ENCODE measurements at places on chromosomes 2 and 18.

DNA sequence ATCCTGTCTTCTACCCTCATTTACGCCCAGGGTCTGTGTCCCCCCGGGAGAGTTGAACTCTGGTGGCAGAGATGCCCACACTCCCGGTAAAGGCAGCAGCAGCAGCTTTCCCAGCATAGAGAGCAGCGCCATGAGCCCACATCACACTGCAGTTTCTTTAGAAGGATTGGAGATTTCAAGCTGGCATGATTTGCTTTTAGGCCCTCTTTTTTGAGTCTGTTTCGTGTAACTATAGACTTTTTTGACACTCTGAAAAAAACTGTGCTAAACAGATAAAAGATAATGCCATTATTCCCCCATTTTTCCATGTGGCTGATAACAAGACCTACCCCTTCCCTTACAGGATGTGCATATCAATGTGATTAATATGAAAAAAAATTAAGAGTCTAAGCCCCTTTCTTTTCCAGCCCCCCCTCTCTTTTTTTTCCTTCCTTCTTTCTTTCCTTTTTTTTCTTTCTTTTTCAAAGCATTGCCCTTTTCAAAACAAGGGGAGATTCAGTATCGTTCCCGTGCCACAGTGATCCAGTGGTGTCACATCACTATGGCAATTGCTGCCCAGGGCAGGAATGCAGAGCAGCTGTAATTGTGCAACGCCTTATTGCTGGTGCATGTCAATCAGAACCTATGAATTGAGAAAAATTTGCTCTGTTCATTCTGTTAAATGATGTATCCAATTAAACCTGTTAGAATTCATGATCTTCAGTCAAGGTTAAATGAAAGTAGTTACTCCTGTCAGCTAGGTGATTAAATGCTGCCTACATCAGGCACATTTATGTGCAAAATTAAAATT lies 104.5 kb downstream of the CDCA7 start:
- no peak overlapping the region for H3K27ac ChIP-seq
- no peak for DNase-seq
- H3K36me3 ChIP-seq, result no peaks in the 10 kb centered on the region

- DNase-seq, result no peak
- no peaks in the 10 kb centered on the region for H3K27me3 ChIP-seq
- no peaks in the 10 kb centered on the region for H3K36me3 ChIP-seq
- H3K4me1 ChIP-seq, result no peaks in the 10 kb centered on the region
- no peak overlapping the region for H3K27ac ChIP-seq
- no peak overlapping the region for H3K4me3 ChIP-seq
Observed at GRCh38 chr18:35451032-35451431, 46.7 kb downstream of the INO80C start.

GRCh38 chr2:46050027-46050426 lies 247.2 kb upstream of the EPAS1 start:
- no peaks in the 10 kb centered on the region for H3K27me3 ChIP-seq
- no peaks in the 10 kb centered on the region for H3K4me1 ChIP-seq
- no peak for DNase-seq
- H3K36me3 ChIP-seq, result no peaks in the 10 kb centered on the region

DNA sequence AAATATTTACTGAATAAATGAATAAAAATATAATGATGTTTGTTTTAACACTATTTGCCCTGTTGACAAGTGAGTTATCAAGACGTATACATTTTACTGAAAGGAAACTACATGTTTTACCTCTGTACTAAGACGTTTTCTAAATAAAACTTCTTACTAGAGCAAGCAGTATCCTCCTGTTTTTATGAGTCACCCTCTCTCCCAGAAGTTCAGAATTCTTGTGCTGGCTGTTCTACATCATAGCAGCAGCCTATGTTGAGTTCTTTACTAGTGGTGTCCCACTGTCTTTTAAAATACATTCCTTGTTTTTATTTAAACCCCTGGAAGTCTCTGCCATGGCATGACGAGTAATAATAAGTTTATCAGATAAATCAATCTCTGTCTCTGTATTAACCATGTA lies 297.4 kb downstream of the CALCRL start:
- no peaks in the 10 kb centered on the region for H3K4me1 ChIP-seq
- peaks cover 4% of the 10 kb centered on the region for H3K36me3 ChIP-seq
- H3K4me3 ChIP-seq, result no peak overlapping the region
- DNase-seq, result no peak
- no peak overlapping the region for H3K27ac ChIP-seq
- H3K27me3 ChIP-seq, result no peaks in the 10 kb centered on the region

GRCh38 chr2:129231924-129232323 lies 747.5 kb upstream of the RAB6C start:
- H3K27ac ChIP-seq, result no peak overlapping the region
- no peaks in the 10 kb centered on the region for H3K27me3 ChIP-seq
- H3K36me3 ChIP-seq, result no peaks in the 10 kb centered on the region

DNA sequence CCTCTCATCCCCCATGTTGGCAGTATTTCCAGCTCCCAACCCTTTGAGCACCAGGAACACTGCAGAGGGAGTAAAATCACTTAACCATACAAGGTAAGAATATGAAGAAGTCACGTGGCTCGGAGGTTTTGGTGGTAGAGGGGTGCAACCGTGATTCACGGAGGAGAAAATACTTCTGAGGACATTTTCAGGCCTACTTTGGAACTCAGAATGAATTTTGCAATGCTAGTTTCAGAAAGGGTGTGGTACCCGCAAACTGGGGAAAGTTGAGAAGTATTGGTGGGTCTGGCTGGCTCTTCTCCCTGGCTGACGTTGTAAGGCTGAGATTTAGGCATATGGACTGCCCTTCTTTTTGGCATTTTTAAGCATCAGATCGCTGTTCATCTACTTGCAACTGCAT lies 442 bp downstream of the SERPINB5 start:
- H3K27ac ChIP-seq, result no peak overlapping the region
- H3K27me3 ChIP-seq, result no peaks in the 10 kb centered on the region
- no peaks in the 10 kb centered on the region for H3K4me1 ChIP-seq
- H3K36me3 ChIP-seq, result no peaks in the 10 kb centered on the region
- no peak for DNase-seq

GRCh38 chr18:4589056-4589800 lies 134.1 kb upstream of the DLGAP1 start:
- no peak overlapping the region for H3K27ac ChIP-seq
- no peaks in the 10 kb centered on the region for H3K4me1 ChIP-seq
- H3K27me3 ChIP-seq, result no peaks in the 10 kb centered on the region
- no peaks in the 10 kb centered on the region for H3K36me3 ChIP-seq

- peak; percentile 1 for DNase-seq
- H3K4me3 ChIP-seq, result no peak overlapping the region
- H3K27me3 ChIP-seq, result no peaks in the 10 kb centered on the region
- H3K4me1 ChIP-seq, result no peaks in the 10 kb centered on the region
- H3K27ac ChIP-seq, result no peak overlapping the region
Observed at GRCh38 chr2:81549646-81550045, 1245.1 kb upstream of the LRRTM1 start.

GRCh38 chr2:230472621-230473018 lies 56.6 kb downstream of the SP100 start:
- H3K36me3 ChIP-seq, result no peaks in the 10 kb centered on the region
- H3K4me1 ChIP-seq, result no peaks in the 10 kb centered on the region
- DNase-seq, result no peak
- H3K4me3 ChIP-seq, result no peak overlapping the region
- no peaks in the 10 kb centered on the region for H3K27me3 ChIP-seq

- H3K4me3 ChIP-seq, result no peak overlapping the region
- DNase-seq, result no peak
- H3K27ac ChIP-seq, result no peak overlapping the region
- peaks cover 5% of the 10 kb centered on the region for H3K27me3 ChIP-seq
Observed at GRCh38 chr2:242030858-242031257, 161.3 kb downstream of the RTP5 start.

DNA sequence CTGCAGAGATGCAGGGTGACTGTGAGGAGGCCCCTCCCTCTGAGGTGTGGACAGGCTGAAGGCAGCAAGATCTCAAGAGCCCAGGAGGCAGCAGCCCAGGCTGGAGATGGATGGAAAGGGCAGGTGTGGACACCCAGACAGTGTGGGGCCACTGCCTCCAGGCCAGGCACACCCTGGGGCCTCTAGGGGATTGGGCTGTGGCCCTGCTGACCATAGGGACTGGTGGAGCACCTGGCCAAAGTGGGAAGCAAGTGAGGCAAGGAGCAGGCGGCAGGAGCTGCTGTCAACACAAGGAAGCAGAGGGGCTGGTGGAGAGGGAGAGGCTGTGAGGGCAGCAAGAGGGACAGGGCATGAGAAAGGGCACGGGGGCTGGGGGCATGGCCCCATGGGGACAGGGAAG lies 10.8 kb downstream of the SNED1 start:
- H3K27ac ChIP-seq, result no peak overlapping the region
- H3K4me3 ChIP-seq, result peak overlapping the region; percentile 55
- DNase-seq, result no peak
- H3K36me3 ChIP-seq, result no peaks in the 10 kb centered on the region

DNA sequence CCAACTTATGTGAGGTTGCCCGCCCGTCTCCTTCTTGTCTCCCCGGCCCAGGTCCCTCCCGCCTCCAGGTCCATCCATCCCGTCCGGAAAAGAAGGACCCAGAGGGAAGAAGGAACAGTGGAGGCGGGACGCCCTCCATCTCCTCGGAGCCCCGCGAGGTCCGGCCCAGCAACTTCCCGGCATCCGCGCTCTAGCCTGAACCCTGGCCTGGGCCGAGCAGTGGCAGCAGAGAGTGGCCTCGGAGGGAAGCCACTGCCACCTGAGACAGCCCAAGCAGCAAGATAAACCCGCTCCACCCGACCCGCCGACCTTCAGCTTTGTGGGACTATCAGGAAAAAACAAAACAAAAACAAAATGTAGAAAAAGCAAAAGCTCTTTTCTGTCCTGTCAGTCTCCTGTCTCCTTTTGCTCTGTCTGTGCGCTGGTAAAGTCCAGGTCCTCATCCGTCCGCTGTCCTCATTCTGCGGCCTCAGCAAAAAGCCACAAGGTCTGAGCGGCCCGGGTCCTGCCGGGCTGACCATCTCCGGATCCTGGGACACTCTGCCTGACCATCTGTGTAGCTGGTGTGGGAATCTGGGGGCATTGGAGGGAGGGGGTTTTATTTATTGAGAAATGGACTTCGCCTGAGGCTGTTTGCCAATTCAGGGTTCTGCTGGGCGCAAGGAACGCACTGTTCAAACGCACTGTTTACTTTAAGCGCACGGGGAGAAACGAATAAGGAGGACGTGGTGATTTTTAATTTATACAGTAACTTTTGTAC lies 3.1 kb downstream of the DLX1 start:
- H3K27me3 ChIP-seq, result peaks cover 100% of the 10 kb centered on the region
- peak overlapping the region; percentile 65 for H3K4me3 ChIP-seq
- H3K36me3 ChIP-seq, result no peaks in the 10 kb centered on the region
- DNase-seq, result peak; percentile 66
- H3K4me1 ChIP-seq, result peaks cover 87% of the 10 kb centered on the region

DNA sequence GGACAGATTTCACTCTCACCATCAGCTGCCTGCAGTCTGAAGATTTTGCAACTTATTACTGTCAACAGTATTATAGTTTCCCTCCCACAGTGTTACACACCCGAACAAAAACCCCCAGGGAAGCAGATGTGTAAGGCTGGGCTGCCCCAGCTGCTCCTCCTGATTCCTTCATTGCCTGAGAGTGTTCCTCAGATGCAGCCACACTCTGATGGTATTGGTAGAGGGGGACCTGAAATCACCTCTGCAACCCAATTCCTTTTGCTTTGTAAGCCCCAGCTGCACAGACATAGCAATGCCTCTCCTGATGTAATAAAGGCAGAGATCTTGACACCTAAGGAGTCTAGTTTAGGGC lies 1529.8 kb downstream of the RPIA start:
- H3K27me3 ChIP-seq, result no peaks in the 10 kb centered on the region
- no peak overlapping the region for H3K4me3 ChIP-seq
- DNase-seq, result no peak
- no peak overlapping the region for H3K27ac ChIP-seq
- no peaks in the 10 kb centered on the region for H3K36me3 ChIP-seq

DNA sequence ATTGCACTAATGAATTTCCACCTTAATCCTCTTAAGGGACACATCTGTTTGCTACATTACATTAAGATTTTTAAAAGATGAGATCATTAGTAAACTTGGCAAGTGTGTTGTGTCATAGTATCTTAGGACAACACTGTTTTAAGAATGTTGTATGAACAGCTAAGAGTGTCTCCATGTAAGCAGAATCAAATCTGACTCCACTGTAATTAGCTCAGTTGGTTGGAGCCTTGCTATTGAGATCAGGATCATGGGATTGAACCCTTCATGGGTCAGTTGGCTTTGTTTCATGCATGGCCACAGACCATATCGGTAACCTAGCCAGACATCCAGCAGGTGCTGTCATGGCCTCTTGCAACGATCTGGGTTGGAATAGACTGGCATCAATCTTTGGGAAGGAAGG lies 5.2 kb downstream of the FHOD3 start:
- no peak for DNase-seq
- peaks cover 23% of the 10 kb centered on the region for H3K27me3 ChIP-seq
- no peaks in the 10 kb centered on the region for H3K36me3 ChIP-seq

- no peak overlapping the region for H3K4me3 ChIP-seq
- no peak overlapping the region for H3K27ac ChIP-seq
- H3K4me1 ChIP-seq, result no peaks in the 10 kb centered on the region
- no peaks in the 10 kb centered on the region for H3K27me3 ChIP-seq
- DNase-seq, result no peak
Observed at GRCh38 chr2:112904883-112905282, 6.1 kb upstream of the IL37 start.

- DNase-seq, result no peak
- H3K36me3 ChIP-seq, result no peaks in the 10 kb centered on the region
- H3K27ac ChIP-seq, result no peak overlapping the region
- H3K27me3 ChIP-seq, result no peaks in the 10 kb centered on the region
- H3K4me1 ChIP-seq, result no peaks in the 10 kb centered on the region
- H3K4me3 ChIP-seq, result no peak overlapping the region
Observed at GRCh38 chr2:124001696-124002430, 23.2 kb upstream of the CNTNAP5 start.

DNA sequence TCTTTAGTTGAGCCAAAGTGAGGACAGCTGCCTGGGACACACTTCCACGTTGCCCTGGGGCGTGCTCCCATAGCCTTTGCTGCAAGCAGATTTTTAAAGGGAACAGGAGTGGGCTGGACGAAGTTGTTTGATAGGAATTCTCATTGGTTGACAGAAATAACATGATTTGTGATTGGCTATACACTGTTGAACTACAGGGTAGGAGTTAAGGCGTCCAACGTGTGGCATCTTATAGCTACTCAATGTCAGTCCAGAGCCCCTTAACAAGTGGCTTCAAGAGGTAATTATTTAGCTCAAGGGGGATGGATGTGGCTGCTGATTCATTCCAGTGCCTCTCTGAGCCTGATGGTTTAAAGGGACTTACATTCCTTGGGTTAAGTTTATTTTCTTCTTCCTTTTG lies 65.5 kb downstream of the ACAA2 start:
- peaks cover 8% of the 10 kb centered on the region for H3K4me1 ChIP-seq
- no peaks in the 10 kb centered on the region for H3K27me3 ChIP-seq
- H3K4me3 ChIP-seq, result no peak overlapping the region
- H3K27ac ChIP-seq, result no peak overlapping the region
- H3K36me3 ChIP-seq, result no peaks in the 10 kb centered on the region

DNA sequence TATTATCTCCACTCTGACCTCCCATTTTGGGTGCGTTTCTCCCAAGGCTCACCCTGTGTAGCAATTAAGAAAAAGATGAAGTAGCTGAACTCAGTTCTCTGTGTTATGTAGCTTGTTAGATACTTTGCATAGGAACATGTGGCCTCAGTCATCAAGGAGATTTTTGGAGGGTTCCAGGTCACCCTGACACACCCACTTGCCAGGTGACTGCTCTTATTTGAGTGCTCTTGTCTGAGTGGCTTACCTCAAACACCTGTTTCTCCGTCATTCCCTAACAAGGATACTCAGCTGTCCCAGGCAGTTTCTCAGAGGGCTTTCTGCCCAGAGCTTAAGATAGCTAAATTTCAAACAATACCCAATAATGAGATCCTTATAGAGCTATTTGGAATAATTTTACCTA lies 577.2 kb upstream of the HNMT start:
- no peak overlapping the region for H3K4me3 ChIP-seq
- H3K27me3 ChIP-seq, result no peaks in the 10 kb centered on the region
- no peaks in the 10 kb centered on the region for H3K4me1 ChIP-seq
- H3K36me3 ChIP-seq, result no peaks in the 10 kb centered on the region
- H3K27ac ChIP-seq, result no peak overlapping the region
- DNase-seq, result no peak
